Activated T-cell treated with anti-CD3 and anti-CD28 coated beads, Interleukin-2, amount 50 U/mL, for 72 hours (primary cell): ENCODE measurements at places on chromosomes 2 and 18. TPM values are rescaled to one million over a fixed set of nuclear protein-coding genes. Genes with fewer than 3 reads are reported as not detected.

Gene OSBPL6
- 5.5 TPM for total RNA-seq

Gene REG3A
- total RNA-seq: not detected

Gene MBOAT2
- total RNA-seq: 7.7 TPM

Gene REG1B
- not detected for total RNA-seq

Gene GAREM2
- 1.9 TPM for total RNA-seq

GRCh38 chr18:23640052-23640451, 22.7 kb downstream of the ANKRD29 start:
- no peak overlapping the region for H3K4me3 ChIP-seq
- DNase-seq: no peak
- peaks cover 1% of the 10 kb centered on the region for H3K4me1 ChIP-seq
- H3K36me3 ChIP-seq: no peaks in the 10 kb centered on the region
- H3K27me3 ChIP-seq: no peaks in the 10 kb centered on the region

GRCh38 chr2:190759749-190760213, 110.9 kb downstream of the NAB1 start:
- H3K4me1 ChIP-seq: peaks cover 35% of the 10 kb centered on the region
- no peak for DNase-seq
- H3K27me3 ChIP-seq: no peaks in the 10 kb centered on the region
- no peak overlapping the region for H3K27ac ChIP-seq
- no peaks in the 10 kb centered on the region for H3K36me3 ChIP-seq

DNA sequence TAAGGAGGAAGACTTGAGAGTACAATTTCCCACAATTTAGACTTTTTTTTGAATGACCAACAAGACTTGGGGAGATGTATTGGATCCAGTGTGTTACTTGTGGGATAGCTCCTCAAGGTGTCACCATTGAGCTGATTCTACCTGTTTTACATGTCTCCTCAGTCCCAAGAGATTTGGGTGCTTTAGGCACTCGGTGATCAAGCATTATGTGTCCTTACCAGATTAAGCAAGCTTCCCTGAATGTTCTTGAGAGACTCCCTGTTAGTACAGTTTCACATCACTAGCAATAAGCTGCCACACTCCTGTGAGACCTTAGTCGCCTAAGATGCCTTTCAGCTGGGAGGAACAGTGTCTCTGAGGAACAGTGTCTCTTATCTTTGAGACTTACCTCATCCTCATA, 384.3 kb upstream of the SYT4 start:
- no peak overlapping the region for H3K4me3 ChIP-seq
- no peaks in the 10 kb centered on the region for H3K36me3 ChIP-seq
- no peaks in the 10 kb centered on the region for H3K27me3 ChIP-seq
- no peaks in the 10 kb centered on the region for H3K4me1 ChIP-seq
- H3K27ac ChIP-seq: no peak overlapping the region

- no peaks in the 10 kb centered on the region for H3K4me1 ChIP-seq
- no peaks in the 10 kb centered on the region for H3K36me3 ChIP-seq
- H3K4me3 ChIP-seq: no peak overlapping the region
- H3K27me3 ChIP-seq: no peaks in the 10 kb centered on the region
- H3K27ac ChIP-seq: no peak overlapping the region
These were observed 62.4 kb upstream of the ACVR1 start for GRCh38 chr2:157938556-157938955.

DNA sequence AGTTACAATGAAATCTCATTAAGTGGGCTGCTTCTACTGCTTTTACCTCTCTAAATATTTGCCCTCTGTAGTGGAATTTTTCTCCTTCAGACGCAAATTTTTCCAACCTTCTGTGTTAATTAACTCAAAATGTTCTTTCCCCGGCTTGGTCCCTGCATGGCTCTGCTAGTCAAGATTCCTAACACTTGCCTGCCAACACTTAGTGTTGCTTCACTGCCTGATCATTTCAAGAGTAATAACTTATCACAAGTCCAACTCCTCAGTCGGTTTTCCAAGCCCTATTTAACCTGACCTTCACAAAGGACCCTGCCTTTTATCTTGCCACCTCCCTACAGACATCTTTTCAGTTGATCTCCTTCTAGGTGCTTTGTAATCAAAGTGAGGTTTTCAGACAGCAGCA, 142.7 kb downstream of the HRH4 start:
- no peak overlapping the region for H3K4me3 ChIP-seq
- no peak for DNase-seq
- no peaks in the 10 kb centered on the region for H3K4me1 ChIP-seq

- H3K36me3 ChIP-seq: no peaks in the 10 kb centered on the region
- DNase-seq: no peak
- no peak overlapping the region for H3K27ac ChIP-seq
- H3K27me3 ChIP-seq: peaks cover 18% of the 10 kb centered on the region
- no peaks in the 10 kb centered on the region for H3K4me1 ChIP-seq
- H3K4me3 ChIP-seq: no peak overlapping the region
These were observed 312.8 kb upstream of the PKDCC start for GRCh38 chr2:41735006-41735405.

DNA sequence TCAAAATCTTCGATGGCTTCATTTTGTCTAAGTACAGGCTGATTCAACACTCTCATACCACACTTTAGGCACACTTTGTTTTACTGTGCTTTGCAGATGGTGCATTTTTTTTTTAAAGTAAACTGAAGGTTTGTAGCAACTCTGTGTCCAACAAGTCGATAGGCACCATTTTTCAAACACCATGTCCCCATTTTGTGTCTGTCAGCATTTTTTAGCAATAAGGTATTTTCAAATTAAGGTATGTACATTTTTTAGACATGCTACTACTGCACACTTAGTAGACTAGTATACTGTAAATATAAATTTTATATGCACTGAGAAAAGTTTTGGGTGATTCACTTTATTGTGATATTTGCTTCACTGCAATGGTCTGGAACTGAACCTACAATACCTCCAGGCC, 44.4 kb downstream of the ORC4 start:
- H3K36me3 ChIP-seq: peaks cover 11% of the 10 kb centered on the region
- H3K4me3 ChIP-seq: no peak overlapping the region
- peaks cover 14% of the 10 kb centered on the region for H3K4me1 ChIP-seq
- no peaks in the 10 kb centered on the region for H3K27me3 ChIP-seq

GRCh38 chr2:155633060-155633839, 699.3 kb downstream of the NR4A2 start:
- H3K36me3 ChIP-seq: no peaks in the 10 kb centered on the region
- no peak overlapping the region for H3K27ac ChIP-seq
- H3K4me1 ChIP-seq: no peaks in the 10 kb centered on the region
- H3K27me3 ChIP-seq: no peaks in the 10 kb centered on the region
- H3K4me3 ChIP-seq: no peak overlapping the region
